ENCODE measurements at places on chromosomes 12 and 14.
A peak's percentile ranks its signal among the peaks of the same experiment; 100 is the strongest.

- DNase-seq: peak; percentile 12
These were observed 70.1 kb downstream of the SLC6A15 start for GRCh38 chr12:84842406-84843013.

GRCh38 chr12:114774197-114774596 lies 90.2 kb upstream of the TBX3 start:
- DNase-seq: no peak

DNA sequence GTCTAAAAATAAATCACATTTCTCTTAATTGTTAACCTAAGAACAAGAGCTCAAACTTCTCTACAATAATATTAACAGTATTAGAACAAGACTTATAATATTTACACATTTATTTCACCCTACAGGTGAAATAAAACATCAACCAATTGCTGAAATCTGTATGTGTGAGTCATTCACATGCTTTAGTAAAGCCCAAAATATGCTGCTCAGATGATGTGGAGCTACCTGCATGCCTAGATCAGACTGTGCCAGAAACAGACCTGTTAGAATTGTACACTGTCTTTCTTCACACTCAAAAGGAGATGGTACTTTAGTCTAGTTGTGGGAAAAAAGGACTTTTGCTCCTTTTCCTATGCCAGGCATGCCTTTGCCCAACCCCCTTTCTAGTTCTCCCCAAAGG lies 54.7 kb downstream of the RPS6KA5 start:
- DNase-seq: no peak

DNA sequence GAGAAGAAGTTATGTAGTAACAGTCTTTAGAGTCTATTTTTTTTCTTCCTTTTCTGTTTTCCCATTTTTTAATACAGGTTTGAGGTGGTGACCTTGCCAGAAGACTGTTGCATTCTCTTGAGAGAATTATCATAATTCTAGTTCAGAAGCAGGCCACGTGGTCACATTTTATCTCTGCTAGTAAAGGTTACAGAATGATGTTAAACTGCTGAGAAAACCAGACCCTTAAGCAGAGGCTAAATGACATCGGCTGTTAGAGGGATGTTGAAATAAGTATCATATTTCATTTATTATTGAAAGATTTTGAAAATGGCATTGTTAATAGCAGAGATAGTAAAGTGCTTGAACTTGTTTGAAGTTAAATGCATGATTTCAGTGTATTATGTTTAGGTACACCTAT lies 49.2 kb downstream of the BRMS1L start:
- no peak for DNase-seq

Data from AG09319 (cell line).